ENCODE measurements at places on chromosomes 4 and X.

DNA sequence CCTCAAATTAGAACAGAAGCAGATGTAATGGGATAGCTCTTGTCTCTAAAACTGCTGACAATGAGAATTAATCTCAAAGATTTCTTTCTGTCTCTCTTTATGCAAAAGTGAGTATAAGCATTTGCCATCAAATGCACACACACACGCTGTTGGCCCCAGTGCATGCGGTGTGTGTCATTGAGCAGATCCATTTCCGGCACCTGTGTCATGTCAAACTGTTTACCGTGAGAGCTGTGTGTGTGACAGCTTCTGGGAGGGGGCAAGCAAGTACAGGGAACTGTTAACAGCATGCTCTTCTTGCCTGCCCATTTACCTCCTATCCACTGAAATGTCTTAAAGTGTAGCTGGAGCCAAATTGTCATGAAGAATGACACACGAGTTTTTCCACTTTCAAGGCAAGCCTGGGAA lies 297.9 kb upstream of the FAT4 start:
- DNase-seq: no peak

DNA sequence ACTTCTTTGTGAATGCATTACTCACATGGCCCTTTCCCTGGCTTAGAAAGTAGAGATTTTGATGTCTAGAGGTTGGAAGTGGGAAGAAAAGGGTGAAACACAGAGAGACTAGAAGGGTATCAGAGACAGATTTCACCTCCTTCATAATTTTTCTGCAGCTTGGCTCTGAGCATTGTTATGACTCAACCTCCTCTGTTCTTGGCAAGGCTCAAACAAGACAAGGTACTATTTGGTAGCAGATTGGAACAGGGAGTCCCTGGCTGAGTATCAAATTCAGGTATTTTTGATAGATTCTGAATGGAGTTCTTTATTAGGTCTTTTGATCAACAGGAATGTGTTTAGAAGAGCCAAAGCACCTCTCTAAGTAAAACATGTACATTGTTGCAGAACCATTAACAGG lies 146.3 kb upstream of the CHRDL1 start:
- DNase-seq: no peak

GRCh38 chrX:27998666-27999065 lies 17.4 kb upstream of the DCAF8L1 start:
- no peak for DNase-seq

- DNase-seq: no peak
Observed at GRCh38 chr4:24640366-24640765, 56.0 kb upstream of the DHX15 start.

DNA sequence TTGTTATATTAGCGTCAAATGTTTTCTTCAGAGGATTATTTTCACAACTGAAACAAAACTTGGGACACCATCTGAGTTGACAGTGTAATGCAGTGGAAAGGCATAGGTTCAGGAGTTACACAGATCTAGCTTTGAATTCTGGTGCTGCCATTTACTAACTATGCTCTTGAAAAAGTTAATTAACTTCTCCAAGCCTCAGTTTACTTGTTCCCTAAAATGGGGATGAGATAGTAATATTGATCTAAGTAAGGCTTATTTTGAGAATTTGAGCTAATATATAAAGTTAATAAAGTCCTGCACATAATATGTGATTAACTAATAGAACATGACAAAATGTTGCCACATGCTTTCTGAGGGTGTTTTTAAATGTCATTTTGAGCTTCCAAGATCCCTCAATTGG lies 112.6 kb downstream of the FRAS1 start:
- no peak for DNase-seq

DNA sequence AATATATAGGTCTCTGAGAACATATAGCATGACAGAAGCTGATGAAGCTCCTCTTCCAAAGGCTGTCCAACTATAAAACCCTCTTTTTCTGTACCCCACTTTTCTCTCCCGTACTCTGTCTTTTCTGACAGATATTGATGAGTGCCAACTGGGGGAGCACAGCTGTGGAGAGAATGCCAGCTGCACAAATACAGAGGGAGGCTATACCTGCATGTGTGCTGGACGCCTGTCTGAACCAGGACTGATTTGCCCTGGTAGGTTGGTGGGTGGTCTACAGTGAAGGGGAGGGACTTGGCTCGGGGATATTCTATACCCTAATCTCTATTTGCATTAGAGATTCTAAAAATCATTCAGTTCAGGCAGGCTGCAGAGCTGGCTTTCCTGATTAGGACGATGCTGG lies 80.4 kb downstream of the EGF start:
- DNase-seq: no peak

DNA sequence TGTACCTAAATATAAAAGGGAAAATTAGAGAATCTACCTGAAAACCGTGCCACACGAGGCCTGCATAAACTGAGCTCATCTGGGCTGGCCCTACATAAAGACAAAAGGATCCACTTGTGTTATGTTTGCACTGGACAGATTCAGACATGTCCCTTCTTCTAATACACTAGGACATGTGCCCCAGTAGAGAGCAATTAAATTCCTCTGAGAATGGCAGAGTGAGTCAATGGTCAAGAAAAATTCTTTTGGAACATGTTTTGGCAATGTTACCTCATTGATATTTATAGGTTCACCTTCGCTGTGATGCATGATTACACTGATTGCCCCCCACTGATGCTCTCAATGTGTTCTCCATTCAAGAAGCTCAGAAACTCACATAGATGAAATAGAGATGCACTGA lies 95.2 kb downstream of the MANBA start:
- DNase-seq: no peak

DNA sequence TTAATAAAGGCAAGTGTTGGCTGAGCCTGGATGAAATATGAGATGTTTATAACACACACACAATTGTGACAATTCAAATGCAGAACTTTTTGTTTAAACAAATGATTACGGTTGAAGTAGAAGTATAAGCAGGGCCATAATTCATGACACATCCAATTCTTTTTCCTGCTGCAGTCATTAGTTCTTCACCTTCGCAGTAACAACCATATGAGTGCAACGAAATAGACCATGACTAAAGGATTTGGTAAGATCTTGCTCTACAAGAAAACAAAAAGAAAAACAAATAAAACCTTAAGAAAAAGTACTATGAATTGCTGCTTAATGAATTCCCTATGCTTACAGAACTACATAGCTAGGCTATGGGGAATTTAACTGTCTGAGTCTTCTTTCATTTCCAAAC lies 13.9 kb upstream of the BMPR1B start:
- no peak for DNase-seq

GRCh38 chr4:154307451-154307850 lies 184.1 kb downstream of the DCHS2 start:
- no peak for DNase-seq

GRCh38 chrX:45372151-45372550 lies 171.5 kb upstream of the DIPK2B start:
- no peak for DNase-seq

GRCh38 chrX:137432609-137433008 lies 133.3 kb upstream of the ZIC3 start:
- DNase-seq: peak; percentile 31

- no peak for DNase-seq
Observed at GRCh38 chrX:2445662-2446623, 54.8 kb downstream of the DHRSX start.

- DNase-seq: no peak
Observed at GRCh38 chr4:74541667-74542066, 96.7 kb downstream of the AREG start.

- DNase-seq: no peak
Observed at GRCh38 chr4:182653596-182653995, 263.6 kb downstream of the DCTD start.

- no peak for DNase-seq
Observed at GRCh38 chrX:135345107-135345589, 35.9 kb downstream of the ETDC start.

GRCh38 chr4:54390670-54391069 lies 161.6 kb downstream of the PDGFRA start:
- DNase-seq: no peak

DNA sequence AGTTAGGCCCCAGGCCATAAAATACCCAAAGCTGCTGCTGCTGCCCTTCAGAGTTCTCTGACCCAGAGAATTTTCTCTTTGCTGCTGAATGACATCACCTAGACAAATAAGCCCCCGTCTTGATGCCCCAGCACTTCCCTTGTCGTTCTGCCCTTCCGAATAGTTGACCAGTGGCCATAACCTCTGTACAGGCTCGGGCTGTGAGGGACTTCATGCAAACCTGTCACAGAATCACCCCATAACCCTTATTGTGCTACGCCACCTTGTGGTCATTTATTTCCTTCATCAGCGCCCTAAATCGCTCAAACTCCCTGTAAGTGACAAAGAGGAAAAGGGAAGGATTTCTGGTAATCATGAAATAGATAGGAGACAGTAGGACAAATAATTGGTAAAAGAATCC lies 18.8 kb downstream of the SPACA5 start:
- peak; percentile 48 for DNase-seq

- DNase-seq: no peak
Observed at GRCh38 chr4:15493411-15493810, 23.7 kb downstream of the CC2D2A start.

DNA sequence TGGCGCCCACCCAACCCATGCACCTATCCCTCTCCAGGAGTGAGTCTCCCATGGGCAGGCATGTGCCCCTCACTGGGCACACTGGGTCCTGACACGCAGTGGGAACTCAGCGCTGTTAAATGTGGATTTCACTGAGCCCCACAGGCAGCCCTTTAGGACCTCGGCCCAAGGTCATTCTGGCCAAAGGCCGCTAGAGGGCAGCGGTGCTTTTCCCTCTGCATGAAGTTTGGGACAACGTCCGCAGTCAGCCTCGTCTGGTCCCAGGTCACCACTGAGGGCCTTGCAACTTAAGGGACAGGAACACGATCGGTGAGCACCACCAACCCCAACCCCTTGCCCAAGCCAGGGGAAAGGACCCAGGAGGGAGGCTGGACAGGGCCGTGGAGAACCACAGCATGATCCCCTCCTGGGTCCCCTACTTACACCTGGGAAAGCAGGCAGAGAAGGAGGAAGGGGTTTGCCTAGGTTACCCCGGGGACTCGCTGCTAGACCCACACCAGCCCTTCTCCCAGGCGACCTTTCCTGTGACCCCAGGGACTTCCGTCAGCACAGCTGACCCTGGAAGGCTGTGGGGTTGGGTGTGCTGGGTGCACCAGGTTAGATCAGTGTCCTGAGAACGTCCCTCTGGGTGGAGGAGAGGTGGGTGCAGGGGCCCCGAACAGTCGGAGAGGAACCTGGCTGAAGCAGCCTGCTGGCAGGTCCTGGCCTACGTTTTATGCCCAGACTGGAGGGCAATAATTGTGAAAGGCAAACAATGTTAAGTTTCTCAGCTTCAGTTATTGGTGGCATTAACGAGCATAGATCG lies 24.0 kb downstream of the CYTL1 start:
- DNase-seq: peak; percentile 85

GRCh38 chr4:87543835-87544461 lies 14.8 kb upstream of the SPARCL1 start:
- no peak for DNase-seq

DNA sequence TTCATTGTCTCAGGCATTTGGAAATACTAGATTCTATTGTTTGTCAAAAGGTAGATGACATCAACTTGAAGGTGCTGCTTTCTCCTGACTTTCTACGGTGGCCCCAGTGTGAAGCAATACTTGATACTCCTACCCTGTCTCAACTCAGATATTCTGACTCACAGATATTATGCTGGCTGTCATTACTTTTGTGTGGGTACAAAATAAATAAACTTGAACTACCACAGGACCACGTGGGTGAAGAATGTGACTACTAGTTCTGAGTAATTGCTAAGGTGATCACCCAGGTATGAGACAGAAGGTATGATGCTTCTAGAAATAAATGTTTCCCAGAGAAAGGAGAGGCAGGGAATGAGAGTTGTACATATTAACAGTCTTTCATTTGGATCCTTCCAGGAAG lies 275.3 kb upstream of the SPOCK3 start:
- DNase-seq: no peak

GRCh38 chr4:102629673-102630072 lies 128.5 kb downstream of the NFKB1 start:
- no peak for DNase-seq

- DNase-seq: no peak
Observed at GRCh38 chrX:18017411-18017810, 156.3 kb upstream of the RAI2 start.

GRCh38 chrX:46737041-46737440 lies 21.9 kb downstream of the SLC9A7 start:
- DNase-seq: no peak

GRCh38 chrX:17053502-17053901 lies 107.0 kb downstream of the REPS2 start:
- no peak for DNase-seq

- no peak for DNase-seq
Observed at GRCh38 chr4:125084608-125085007, 230.1 kb upstream of the FAT4 start.

GRCh38 chrX:1803741-1804140 lies 188.9 kb downstream of the ASMT start:
- no peak for DNase-seq

DNA sequence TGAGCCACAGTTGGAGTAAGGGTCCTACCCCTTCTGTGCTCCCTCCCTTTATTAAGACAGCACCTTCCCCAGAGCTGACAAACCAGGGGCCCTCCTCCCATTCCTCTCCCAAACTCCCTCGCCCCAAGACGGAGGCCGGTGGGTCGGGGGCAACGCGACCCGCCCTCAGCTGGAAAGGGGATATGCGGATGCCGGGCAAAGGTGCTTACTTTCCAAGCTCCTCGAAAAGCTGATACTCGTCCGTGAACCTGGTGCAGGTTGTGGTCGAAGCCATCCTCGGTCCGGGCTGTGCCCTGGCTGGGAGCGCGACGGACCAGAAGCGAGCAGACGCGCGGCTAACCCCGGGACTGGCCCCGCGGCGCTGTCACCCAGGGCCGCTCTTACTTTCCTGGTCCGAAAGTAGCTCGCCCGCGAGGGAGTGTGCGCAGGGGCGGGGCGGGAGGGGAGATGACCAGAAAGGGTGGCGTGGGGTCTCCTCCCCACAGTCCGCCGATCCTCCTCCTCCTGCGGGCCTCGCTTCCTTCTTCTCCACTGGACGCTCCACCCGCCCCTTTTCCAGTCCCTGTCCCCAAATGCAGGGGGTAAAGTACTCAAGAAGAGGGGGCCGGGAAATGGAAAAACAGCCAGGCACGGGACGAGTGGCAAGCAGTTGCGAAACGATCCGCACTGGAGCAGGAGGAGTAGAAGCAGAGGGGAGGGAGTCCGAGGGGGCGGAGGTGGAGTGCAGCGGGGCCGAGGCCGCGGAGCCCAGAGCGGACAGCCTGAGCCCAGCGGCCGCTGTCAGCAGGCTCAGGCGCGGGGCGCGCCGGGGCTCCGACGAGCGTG lies 531 bp downstream of the CAMK2D start:
- no peak for DNase-seq

GRCh38 chr4:108889696-108890483 lies 127.0 kb upstream of the ETNPPL start:
- no peak for DNase-seq

Data from K562 (cell line).